ENCODE measurements at places on chromosomes 16 and 17.

- no peak for DNase-seq
Observed at GRCh38 chr16:69055008-69055407, 50.4 kb upstream of the HAS3 start.

- DNase-seq, result peak; percentile 42
Observed at GRCh38 chr16:87317750-87318644, 805 bp upstream of the C16orf95 start.

- DNase-seq, result no peak
Observed at GRCh38 chr17:39761861-39762496, 24.2 kb downstream of the GRB7 start.

- DNase-seq, result no peak
Observed at GRCh38 chr16:67336648-67337047, 10.0 kb downstream of the LRRC36 start.

GRCh38 chr17:40705584-40705983 is 2.0 kb upstream of the KRT24 start:
- DNase-seq, result no peak

GRCh38 chr17:56653877-56654276 is 60.4 kb downstream of the NOG start:
- no peak for DNase-seq
